ENCODE measurements at places on chromosomes 5 and 9.

- no peak for DNase-seq
Observed at GRCh38 chr5:43041110-43041668, 1.1 kb upstream of the ANXA2R start.

DNA sequence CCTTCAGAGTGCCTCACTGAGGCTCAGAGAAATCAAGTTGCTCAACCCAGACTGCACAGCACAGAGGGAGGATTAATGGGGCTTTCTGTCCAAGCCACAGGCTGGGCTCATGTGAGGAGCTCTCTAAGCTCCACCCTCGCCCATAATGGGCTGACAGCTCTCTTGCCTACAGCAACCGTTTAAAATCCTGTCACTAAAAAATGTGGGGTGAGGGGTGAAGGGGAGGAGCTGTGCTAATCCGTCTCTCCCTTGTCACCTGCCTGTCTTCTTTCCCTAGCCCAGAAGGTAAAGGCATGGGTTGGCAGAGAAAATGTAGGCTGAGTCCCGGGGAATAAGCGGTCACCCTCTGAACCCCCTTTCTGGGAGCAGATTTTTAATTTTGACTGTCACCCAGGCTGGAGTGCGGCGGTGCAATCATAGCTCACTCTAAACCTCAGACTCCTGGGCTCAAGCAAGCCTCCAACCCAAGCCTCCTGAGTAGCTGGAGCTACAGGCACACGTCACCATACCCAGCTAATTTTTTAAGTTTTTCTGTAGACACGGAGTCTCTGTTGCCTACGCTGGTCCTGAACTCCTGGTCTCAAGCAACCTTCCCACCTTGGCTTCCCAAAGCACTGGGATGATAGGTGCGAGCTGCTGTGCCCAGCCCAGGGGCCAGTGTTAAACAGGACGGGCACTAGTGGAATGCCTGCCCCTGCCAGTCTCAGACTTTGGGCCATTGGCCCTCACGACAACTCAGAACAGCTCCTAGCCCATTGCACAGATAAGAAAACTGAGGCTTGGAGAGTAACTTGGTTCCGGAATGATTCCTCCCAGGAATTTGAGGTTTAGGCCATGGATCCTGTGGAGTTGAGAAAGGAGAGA is 89.5 kb downstream of the LMX1B start:
- DNase-seq, result no peak

DNA sequence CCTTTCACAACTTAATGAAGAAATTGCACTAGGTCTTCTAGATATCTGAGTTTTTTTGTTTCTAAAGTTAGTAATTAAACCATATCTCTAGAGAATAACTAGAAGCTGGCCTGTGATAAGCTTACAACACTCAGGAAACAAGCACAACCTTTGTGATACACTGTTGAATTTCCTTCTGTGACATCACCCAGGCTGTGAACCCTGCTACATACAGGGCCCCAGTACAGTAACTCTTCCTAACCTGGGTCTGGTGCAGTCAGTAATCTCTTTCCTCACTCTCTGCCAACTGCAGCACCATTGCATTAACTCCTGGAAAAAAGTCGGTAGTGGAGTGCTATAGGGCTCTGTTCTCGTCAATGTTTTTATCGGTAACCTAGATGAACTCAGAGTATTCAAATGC is 10.6 kb upstream of the IGFBPL1 start:
- DNase-seq, result no peak

GRCh38 chr5:39055768-39056398 is 18.3 kb downstream of the RICTOR start:
- no peak for DNase-seq
